Stimulated activated CD8-positive, alpha-beta memory T cell treated with anti-CD3 and anti-CD28 coated beads, Interleukin-2, amount 100 ng/mL, for 48 hours (primary cell): ENCODE measurements at places on chromosomes 16 and 17.

DNA sequence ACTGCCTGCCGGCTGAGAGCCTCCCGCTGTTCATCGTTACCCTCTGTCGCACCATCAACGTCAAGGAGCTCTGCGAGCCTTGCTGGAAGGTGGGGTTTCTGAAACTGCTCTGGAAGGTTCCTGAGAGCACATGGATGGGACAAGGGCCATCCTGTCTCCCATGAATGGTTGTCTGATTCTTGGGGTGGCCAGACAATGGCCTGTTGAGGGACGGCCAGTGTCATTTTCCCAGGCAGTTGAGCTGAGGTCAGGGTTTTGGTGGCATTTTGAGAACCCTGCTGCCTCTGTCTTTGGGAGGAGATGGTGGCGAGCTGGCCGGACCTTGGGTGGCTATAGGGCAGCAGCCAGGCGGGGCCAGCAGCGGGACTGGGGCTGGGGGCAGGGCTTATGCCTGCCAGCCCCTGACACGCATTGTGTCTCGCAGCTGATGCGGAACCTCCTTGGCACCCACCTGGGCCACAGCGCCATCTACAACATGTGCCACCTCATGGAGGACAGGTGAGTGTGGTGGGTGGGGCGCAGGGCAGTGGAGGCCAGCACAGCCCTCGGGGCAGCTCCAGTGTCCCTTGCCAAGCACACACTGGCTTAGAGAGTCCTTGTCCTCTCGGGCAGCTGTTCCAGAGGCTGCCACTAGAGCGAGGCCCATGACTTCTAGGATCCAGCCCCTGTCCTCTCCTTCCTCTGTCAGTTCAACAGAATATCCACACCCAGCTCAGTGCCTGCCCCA lies 9.1 kb downstream of the TSC2 start:
- no peak for DNase-seq

- DNase-seq: no peak
Observed at GRCh38 chr17:71398025-71398424, 722.8 kb upstream of the SOX9 start.

DNA sequence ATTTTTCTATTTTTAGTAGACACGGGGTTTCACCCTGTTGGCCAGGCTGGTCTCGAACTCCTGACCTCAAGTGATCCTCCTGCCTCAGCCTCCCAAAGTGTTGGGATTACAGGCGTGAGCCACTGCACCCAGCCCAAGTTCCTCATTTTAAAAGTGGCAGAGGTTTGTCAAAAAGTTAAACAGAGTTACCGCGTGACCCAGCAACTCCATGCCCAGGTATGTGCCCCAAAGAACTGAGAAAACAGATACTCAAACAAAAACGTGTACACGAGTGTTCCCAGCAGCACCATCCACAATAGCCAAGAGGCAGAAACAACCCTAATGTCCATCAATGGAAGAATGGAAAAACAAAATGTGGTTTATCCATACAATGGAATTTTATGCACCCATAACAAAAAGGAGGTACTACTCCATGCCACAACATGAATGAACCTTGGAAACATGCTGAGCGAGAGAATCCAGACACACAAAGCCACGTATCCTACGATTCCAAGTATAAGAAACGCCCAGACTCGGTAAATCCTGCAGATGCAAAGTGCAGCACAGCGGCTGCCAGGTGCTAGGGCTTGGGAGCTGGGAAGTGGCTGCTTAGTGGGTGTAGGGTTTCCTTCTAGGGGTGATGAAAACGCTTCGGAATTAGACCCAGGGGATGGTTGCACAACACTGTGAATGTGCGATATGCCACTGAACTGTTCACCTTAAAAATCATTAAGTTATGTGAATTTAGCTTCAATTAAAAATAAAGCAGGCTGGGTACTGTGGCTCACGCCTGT lies 24.8 kb downstream of the ADCY9 start:
- DNase-seq: no peak

DNA sequence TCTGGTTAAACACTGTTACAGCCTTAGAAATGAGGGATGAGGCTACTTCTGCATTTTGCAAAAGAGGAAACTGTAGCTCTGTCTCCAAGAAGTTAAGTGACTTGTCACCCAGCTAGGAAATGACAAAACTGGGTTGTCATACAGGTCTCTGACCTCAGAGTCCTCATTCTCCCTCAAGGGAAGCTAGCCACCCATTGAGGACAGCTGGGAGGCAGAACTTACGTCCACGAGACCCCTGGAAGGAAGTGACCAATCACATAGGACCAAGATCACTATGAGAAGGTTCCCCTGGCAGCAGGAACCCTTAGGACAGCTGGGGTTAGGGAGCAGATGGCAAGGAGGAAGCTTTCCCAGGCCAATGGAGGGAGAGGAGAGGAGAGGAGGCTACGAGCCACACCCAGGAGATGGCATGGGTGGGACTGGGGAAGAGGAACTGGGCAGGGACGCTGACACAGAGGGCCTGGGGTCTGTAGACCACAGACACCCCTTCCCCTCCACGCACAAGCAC lies 11.2 kb downstream of the METTL22 start:
- no peak for DNase-seq

- no peak for DNase-seq
Observed at GRCh38 chr16:11497851-11498289, 88.8 kb downstream of the LITAF start.

- no peak for DNase-seq
Observed at GRCh38 chr17:17044846-17045561, 2.7 kb downstream of the MPRIP start.

GRCh38 chr17:17171186-17171585 lies 34.9 kb downstream of the PLD6 start:
- DNase-seq: no peak

GRCh38 chr16:47052666-47053640 lies 79.5 kb upstream of the DNAJA2 start:
- no peak for DNase-seq

DNA sequence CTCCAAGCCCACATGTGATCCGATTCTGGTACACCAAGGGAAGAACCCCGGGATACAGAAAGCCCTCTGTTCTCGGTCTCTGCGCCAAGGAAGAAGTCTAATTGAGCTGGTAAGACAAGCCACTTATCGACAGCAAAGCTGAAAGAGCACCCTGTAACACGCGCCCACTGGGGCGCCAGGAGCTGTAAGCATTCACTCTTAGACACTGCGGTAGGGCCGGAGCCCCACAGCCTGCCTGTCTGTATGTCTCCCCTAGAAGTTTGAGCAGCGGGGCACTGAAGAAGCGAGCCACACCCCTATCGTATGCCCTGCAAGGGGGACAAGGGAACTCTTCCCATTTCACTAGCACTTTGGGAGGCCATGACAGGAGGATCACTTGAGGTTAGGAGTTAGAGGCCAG lies 27.0 kb upstream of the MEIOC start:
- no peak for DNase-seq

GRCh38 chr17:58513267-58513964 lies 1.0 kb downstream of the MTMR4 start:
- DNase-seq: peak; percentile 43

DNA sequence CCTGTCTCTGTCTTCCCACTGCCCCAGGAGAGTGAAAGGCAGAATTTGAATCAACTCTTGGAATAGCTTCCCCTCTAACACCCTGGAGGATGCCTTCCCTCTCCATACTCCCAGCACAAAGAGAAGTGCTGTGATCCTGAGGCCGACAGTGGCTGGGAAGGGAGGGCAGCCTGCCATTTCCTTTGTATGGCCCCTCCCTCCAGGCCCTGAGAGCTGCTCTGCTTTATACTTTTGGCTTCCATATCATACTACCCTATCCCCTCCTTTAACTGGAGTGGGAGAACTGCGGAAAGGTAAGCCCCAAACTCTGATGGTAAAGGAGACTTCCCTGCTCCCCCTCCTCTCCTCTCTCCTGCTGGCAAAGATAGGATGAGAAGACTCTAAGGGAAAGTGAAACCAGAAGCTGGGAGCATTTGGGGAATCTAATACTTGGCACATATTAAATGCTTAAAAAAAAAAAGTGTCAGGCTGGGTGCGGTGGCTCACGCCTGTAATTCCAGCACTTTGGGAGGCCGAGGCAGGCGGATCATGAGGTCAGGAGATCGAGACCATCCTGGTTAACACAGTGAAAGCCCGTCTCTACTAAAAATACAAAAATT lies 4.1 kb upstream of the MED24 start:
- no peak for DNase-seq
